ENCODE measurements at places on chromosomes 1 and 21.

DNA sequence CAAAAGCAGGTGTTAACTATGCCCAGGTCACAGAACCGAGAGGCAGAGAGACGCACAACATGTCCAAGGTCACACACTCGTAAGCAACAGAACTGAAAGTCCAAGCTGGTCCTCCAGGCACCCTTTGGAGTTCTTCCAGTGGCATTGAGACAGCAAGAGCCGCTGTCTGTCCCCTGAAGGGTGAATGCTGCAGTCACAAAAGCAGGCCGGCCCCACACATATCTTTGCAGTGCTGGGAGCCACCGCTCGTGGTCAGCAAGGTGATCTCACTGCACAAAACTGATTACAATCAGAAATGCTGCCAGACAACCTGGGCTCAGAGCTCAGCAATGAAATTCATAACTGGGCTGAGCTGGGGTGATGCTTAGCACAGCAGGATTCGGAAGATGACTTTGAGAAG lies 47.4 kb upstream of the RAB4A start:
- DNase-seq, result no peak

DNA sequence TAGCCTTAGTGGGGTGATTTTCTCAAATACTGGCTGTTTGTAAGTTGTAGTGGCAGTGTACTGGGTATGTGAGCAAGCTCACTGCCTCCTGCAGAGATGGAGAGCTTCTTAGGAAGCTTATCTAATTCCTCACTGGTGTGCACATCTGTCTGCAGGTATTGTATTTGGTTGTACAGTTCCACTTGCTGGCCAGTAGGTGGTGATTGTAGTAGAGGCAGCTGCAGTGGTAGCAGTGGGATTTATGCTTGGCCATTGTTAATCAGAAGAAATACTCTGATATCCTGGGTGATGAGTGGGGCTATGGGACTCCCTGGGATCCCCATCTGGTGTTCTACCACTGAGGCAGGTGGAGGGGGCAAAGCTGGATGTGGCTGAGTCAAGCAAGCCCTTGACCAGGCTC lies 276.1 kb upstream of the SPAG17 start:
- DNase-seq, result no peak

GRCh38 chr1:43015269-43015668 lies 56.6 kb upstream of the SLC2A1 start:
- no peak for DNase-seq

GRCh38 chr1:227789084-227790033 lies 26.1 kb upstream of the PRSS38 start:
- DNase-seq, result no peak

GRCh38 chr21:31236528-31236927 lies 107.5 kb downstream of the TIAM1 start:
- no peak for DNase-seq

- no peak for DNase-seq
Measured at GRCh38 chr1:184912392-184912791, 61.9 kb downstream of the NIBAN1 start.

DNA sequence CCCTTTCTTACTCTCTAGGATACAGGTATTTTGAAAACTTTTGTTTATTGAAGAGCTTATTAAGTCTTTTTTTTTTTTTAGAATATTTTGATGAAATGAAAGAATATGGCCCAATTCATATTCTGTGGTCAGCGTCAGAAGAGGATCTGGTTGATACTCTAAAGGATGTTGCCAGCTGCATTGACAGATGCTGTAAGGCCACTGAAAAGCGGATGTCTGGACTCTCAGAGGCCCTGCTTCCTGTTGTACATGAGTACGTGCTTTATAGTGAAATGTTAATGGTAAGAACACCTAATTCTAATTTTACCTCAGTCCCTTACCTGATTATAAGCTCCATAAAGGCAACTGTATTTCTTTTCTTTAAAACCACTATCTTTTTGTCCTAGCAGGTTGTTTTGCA lies 37.1 kb downstream of the SNX7 start:
- no peak for DNase-seq

GRCh38 chr1:193569983-193570269 lies 383.5 kb upstream of the B3GALT2 start:
- DNase-seq, result no peak

DNA sequence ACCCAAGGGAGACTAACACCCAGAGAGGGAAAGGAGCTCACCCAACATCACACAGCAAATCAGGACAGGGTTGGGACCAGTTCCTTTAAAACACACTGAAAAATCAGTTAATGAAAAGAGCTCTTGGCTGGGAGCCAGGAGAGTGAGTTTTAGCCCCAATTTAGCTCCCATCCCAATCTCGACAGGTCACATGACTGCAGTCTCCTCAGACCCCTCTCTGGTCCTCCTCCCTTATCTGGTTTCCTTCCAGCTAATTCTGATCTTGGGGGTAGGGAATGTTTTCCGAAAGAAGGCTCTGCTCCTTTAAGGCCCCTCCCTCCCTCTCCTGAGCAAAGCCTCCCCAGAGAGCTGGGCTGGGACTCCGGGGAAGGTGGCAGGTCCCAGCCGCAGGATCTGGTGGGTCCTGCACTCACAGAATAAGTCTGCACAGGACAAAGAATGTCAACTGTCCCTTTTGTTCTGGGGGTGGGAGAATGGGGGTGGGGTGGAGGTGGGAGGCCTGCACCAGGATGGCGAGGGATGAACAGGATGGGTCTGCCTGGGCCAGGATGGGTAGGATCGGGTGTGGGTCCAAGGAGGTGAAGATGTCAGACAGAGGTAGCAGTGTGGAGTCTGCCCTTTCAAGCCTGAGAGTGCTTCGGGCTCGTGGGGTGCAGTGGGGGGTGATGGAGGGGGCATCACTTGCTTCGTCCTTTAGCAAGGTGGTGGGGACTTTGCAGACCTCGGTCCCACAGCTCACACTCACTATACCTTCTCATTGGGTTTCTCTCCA lies 57.3 kb upstream of the SSBP3 start:
- DNase-seq, result no peak

DNA sequence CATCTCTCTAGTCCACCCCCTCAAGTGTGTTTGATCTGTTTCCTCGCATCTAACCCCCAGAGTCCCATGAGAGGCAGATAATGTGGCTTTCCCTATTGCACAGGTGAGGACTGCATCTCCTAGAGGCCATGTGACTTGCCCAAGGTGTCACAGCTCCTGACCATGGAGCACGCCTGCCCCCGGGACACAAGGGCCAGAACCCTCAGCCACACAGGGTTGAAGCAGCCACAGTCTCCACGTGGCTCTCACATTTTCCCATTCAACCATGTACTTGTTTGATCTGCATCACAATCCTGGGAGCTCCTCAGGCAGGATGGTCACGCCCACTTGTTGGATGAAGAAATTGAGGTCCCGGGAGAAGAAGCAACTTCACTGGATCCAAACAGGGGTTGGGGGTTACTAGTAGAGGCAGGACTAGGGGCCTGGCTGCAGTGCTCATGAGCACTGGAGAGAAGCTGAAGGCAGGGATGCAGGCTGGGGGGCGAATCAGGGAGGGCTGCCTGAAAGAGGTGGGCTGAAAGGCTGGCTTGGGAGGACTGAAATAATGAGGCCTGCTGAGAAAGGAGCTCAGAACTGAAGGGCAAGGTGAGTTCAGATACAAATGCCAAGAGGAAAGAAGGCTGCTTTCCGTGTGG lies 207.9 kb downstream of the PTPRU start:
- DNase-seq, result no peak

DNA sequence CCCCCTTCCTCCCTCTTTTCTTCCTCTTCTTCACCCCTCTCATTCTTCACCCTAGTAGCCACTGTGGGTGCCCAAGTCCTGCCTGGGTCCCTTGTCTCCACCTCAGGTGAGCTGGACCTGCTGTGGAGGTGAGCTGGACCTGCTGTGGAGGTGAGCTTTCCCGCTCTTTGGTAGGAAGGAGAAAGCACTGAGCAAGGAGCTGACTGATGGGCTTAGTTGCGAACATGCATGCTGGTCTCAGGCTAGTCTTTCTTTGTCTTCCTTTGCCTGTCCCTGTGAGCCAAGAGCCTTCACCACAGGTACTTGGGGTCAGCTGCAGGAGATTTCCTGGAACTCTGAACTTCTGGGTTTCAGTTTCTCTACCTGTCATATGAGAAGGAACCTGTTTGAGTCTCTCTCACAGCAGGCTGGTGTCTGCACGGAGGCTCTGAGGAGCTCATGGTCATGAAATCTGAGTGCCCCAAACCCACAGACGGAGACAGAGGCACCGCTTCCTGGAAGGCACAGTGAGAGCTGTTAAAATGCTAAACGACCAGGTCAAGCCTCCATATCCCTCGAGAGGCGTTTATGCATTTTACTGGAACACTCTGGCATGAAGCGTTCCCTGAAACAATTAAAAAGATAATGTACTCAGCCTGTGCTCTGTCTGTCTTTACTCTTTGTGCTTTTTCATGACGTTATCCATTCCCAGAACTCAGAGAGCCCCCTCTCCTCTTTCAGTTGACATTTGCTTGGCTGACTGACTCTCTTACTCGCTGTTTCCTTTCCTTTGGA lies 69.5 kb downstream of the RHOU start:
- no peak for DNase-seq

DNA sequence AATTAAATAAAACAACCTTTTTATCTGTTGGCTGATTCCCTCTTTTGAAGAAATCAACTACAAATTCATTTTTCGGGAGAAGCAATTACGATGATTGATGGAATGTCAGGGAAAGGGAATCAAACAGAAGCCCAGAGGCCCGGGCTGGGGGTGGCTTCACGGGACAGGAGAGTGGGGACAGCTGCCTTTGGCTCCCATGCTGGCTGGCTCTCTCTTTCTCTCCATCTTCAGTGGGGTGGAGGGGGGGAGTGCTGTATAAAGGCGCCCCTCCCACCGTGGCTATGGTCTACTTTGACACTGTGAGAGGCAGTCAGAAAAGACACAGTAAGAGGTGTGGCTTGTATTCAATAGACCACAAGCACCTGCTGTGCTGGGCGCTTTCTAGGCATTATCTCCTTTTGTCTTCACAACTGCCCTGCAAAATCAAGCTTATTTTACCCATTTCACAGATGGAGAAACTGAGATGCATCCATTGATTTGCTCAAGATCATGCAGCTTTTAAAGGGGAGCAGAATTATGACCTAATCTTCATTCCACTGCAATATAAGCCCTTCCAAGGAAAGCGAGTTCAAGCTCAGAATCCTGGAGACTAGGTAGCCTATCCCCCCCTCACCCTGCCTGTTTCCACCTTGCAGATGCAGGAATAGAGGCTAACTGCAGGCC lies 92.9 kb downstream of the GRIK3 start:
- DNase-seq, result no peak

GRCh38 chr1:178599745-178600144 lies 86.8 kb downstream of the TEX35 start:
- no peak for DNase-seq

DNA sequence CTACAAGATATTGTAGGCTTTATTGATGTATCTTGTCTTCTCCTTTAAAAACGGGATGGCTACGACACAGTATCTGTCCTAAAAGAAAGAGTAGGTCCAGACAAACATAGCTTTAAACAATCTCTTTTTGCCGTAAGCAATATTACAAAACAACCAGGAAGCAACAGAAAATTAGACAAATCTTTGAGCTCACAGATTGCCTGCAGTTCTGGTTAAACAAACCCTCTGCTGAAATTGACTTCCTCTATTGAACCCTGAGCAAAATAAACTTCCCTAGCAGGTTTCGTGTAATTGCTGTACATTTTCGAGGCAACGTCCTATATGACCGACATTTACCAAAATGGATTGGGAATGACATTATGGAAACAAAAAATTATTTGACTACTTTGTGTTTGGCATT lies 50.6 kb downstream of the CHML start:
- no peak for DNase-seq

Measured in posterior cingulate gyrus (tissue), 11 donors.